T-helper 1 cell (primary cell): ENCODE measurements at places on chromosomes 7 and 10.

DNA sequence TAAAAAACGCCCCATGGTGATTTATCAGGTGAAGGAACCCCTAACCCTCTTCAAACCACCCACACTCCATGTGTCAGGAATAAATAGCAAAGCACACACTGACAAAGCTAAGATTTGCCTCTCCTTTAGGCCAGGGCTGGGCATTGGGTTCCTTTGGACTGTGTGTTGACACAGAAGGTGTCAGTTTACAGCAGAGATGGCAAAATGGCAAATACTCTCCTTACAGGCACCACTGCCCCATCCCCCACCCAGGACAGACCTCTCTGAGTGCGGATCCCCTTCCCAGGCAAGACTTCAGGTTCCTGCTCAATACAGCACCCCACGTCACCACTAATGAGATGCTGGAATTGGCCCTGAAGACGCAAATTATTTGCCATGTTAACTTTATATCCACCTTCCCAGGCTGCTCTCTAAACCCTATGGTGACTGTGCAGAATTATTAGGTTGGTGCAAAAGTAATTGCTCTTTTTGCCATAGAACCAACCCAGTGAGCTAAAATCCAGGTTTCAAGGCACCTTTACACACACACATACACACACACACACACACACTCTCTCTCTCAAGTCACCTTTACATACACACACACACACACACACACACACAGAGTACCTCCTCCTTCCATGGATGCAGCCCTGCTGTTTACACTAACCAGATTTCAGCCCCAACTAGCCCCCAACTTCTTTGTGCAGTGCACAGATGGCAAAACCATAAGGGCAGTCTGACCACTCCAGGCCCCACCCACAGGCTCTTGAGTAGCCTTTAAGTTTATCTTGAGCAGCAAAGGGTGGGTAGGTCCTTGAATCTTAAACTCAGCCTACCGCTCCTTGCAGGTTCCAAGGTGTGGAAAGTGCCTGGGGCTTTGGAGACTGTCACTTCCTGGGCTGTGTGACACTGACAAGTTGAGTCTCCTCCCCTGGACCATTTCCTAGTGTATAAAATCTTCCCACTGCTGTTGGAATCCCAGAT lies 4.0 kb upstream of the ZCCHC24 start:
- DNase-seq = no peak

DNA sequence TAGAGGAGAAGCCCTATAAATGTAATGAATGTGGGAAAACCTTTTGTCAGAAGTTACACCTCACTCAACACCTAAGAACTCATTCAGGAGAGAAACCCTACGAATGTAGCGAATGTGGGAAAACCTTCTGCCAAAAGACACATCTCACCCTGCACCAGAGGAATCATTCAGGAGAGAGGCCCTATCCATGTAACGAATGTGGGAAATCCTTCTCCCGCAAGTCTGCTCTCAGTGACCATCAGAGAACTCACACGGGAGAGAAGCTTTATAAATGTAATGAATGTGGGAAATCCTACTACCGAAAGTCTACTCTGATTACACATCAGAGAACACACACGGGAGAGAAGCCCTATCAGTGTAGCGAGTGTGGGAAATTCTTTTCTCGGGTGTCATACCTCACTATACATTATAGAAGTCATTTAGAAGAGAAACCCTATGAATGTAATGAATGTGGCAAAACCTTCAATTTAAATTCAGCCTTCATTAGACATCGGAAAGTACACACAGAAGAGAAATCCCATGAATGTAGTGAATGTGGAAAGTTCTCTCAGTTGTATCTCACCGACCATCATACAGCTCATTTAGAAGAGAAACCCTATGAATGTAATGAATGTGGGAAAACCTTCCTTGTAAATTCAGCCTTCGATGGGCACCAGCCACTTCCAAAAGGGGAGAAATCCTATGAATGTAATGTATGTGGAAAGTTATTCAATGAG lies 18.9 kb downstream of the RBAK start:
- DNase-seq = peak; percentile 10

- no peak for DNase-seq
Observed at GRCh38 chr10:13891128-13892000, 304.6 kb downstream of the PRPF18 start.

- DNase-seq = no peak
Observed at GRCh38 chr7:149799397-149800168, 26.2 kb upstream of the ZNF467 start.

DNA sequence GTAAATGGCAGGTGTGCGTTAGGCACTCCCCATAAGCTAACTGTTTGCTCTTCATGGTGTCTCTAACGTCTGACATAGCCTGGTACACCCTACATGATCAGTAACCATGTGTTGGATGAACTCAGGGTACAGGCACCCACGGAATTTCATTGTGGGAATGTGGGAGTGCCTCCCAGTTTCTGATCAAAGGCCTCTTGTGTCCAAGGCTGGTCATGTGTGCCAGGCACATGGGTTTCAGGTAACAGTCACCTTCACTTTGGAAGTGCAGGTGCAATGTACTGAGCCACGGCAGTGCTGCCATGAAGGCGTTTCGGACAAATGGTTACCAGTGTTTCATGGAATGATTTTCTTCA lies 298.3 kb downstream of the DNAJB6 start:
- no peak for DNase-seq

DNA sequence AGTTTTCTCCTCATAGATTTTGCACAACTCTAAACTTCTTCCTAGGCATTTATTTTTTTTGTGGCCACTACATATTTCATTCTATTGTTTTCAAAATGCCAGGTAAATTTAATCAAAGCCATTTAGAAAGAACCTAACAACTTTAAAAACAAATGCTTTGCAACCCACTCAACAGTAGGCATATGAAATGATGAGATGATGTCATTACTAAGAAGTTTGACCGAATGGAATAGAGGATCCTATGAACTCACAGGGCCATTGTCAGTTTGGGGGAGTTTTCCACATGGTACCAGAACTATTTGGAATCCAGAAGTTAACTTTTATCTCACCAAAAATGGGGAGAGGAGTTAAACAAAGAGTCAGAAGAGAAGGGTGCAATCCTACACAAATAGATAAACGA lies 100.7 kb upstream of the INHBA start:
- no peak for DNase-seq

GRCh38 chr10:98349508-98349922 lies 65.5 kb downstream of the PYROXD2 start:
- DNase-seq = no peak

- DNase-seq = no peak
Observed at GRCh38 chr10:111161109-111161874, 84.5 kb downstream of the ADRA2A start.

GRCh38 chr10:116671274-116671926 lies 50.6 kb downstream of the PNLIPRP2 start:
- DNase-seq = no peak

- no peak for DNase-seq
Observed at GRCh38 chr10:49180444-49180860, 7.7 kb downstream of the TMEM273 start.

- DNase-seq = no peak
Observed at GRCh38 chr10:43108951-43109350, 29.3 kb upstream of the CSGALNACT2 start.

GRCh38 chr10:119871881-119872609 lies 598 bp downstream of the MCMBP start:
- DNase-seq = peak; percentile 52

DNA sequence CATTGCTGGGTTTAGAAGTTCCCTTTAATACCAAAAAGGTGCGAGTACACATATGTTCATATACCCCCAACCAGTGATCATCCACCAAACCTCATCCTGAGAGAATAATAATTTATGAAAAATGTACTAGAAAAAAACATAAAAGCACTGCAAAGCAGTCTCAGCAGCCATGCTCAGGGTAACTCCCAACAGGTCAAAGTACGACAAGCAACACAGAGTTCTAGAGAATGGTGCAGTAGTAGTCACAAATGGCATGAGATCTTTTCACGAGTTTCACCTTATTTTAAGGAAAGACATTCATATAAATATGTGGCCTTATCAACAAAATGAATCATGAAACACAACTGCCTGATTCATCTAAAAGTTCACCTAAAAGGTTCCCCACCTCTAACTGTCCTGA lies 338.5 kb downstream of the PARD3 start:
- DNase-seq = no peak

DNA sequence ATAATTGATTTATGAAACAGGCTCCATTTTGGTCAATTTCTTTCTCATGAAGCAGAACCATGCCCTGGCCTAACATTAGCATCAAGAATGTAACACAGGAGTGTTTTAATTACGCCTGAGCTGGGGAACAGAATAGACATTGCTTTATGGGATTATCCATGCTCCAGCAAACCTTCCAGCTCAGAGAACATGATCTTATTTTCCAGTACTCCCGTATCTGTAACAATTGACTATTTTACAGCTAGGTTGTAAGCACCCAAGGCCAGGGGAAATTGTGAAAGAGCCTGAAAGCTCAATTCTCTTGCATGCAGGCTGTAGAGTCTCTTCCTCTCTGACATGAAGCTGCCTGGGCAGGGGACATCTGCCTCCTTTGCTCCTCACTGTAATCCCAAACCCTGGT lies 30.8 kb upstream of the CRYGN start:
- DNase-seq = no peak

- DNase-seq = no peak
Observed at GRCh38 chr7:76230214-76230613, 28.5 kb downstream of the SRRM3 start.

DNA sequence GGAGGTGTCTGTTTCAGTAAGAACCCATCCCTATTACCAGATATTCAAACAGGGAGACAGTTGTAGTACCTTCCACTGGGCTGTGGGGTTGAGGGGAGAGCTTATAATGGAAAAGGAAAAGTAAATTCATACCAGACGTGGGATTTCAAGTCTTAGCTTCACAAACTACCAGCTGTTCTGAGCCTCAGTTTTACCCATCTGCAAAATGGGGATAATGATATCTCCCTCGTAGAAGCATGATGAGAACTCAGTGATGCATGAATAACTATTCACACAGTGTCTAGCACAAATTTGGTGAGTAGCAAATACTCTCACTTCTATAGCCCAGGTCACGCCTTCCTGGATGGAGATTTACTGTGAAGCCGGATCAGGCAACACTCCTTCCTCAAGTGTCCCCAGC lies 29.1 kb upstream of the IKZF1 start:
- DNase-seq = no peak

DNA sequence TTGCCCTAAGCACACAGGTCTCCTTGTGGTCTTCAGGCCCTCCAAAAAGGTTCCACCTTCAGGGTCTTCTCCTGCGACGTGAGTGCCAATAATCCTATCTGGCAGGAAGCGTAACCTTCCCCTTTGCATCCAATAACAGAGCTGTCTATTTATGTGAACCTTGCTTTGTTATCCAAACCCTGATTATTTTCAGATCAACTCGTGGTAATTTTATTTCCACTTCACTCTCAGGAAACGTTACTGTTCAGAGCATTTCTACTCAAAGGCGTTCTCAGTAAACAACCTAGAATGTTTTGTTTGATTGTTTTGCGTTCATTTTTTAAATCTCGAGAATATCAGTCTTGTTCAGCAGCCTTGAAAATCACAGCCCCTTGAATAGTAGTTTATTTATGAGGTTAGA lies 232.3 kb upstream of the KLF6 start:
- DNase-seq = no peak

DNA sequence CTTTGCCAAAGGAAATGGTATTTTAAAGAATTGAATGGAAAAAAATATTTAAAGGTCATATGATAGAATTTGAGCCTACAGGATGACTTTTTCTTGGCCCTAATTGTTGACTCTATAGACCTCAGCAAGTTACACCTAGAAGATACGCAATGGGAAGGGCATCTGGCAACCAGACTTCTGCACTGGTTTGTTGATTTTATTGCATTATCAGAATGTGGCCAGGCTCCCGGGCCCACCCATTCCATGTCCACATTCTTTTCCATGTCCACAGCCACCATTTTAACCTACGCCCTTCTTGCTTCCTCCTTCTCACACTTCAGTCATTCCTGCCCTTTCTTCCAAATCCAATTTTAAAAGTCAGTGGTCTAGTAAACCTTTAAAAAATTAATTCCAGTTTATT lies 738.4 kb downstream of the SUGCT start:
- DNase-seq = no peak

DNA sequence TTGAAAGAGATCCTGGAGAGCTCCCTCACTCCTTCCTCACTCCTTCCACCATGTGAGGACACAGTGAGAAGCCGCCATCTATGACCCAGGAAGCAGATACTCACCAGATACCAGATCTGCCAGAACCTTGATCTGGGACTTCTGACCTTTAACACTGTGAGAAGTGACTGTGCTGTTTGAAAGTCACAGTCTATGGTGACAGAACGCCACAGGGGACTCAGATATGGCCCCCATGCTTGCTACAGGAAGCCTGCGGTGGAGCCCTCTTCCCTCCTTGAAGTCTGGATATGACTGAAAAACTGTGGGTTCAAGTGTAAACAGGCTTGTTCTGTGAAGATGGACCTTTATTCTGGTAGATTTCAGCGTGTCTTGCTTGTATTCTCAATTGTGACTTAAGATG lies 297.8 kb downstream of the KLF6 start:
- DNase-seq = peak; percentile 20

DNA sequence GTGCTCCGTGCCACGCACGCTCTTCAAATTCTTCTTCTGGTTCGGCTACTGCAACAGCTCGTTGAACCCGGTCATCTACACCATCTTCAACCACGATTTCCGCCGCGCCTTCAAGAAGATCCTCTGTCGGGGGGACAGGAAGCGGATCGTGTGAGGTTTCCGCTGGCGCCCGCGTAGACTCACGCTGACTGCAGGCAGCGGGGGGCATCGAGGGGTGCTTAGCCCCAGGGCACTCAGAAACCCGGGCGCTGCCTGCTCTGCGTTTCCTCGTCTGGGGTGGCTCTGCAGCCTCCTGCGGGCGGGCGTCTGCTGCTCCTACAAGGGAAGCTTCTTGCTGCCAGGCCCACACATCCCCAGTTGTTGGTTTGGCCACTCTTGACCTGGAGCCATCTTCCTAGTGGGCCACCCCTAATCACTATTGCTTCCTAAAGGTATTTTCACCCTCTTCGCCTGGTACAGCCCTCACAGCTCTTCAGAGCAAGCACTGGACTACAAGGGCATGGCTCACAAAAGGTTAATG lies 2.5 kb downstream of the ADRA2A start:
- no peak for DNase-seq

DNA sequence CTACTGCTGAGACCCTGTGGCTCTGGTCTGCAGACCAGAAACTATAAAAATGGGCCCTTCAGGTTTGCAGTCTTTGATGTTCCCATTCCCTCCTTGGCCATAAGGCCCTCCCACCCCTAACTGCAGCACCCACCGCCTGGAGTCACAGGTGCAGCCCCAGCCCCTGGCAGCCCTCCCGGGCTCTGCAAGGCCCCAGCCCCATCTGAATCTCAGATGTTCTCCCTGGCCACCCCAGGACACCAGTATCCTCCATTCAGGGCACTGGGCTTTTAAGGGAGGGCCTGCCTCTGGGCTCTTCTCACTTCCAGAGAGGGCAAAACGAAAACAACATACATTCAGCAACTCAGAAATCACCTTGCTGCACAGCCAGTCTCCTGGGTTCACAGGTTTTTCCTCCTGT lies 107.7 kb upstream of the RET start:
- DNase-seq = no peak
